GM13977 (cell line): ENCODE measurements at places on chromosomes 3 and 15.
A peak's percentile ranks its signal among the peaks of the same experiment; 100 is the strongest.

- DNase-seq = peak; percentile 9
These were observed 1.2 kb upstream of the DAZL start for GRCh38 chr3:16606398-16606797.

DNA sequence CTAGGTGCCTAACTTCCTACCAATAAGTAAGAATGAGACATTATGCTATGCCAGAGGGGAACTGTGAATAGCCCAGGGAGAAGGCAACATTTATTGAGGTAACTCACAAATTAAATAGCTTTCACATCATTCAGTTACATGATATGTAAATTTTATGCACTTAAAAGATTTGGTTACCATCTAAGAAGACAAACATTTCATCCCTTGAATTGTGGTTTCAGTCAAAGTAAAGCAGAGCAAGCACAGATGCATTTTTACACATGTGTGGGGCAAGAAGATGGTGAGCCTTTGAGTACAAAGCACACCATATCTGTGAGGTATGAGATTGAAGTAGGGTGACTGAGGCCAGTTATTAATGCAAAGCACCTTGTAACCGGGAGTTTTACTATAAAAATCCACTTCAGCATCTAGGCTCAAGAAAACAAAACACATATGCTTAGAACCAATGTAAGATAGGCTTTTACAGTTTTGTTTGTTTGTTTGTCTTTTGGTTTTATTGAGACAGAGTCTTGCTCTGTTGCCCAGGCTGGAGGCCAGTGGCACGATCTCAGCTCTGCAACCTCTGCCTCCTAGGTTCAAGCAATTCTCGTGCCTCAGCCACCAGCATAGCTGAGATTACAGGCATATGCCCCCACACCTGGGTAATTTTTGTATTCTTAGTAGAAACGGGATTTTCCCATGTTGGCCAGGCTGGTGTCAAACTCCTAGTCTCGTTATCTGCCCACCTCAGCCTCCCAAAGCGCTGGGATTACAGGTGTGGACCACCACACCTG is 3.5 kb downstream of the PLSCR2 start:
- no peak for DNase-seq

- DNase-seq = no peak
These were observed 16.4 kb downstream of the PXYLP1 start for GRCh38 chr3:141248064-141248463.

DNA sequence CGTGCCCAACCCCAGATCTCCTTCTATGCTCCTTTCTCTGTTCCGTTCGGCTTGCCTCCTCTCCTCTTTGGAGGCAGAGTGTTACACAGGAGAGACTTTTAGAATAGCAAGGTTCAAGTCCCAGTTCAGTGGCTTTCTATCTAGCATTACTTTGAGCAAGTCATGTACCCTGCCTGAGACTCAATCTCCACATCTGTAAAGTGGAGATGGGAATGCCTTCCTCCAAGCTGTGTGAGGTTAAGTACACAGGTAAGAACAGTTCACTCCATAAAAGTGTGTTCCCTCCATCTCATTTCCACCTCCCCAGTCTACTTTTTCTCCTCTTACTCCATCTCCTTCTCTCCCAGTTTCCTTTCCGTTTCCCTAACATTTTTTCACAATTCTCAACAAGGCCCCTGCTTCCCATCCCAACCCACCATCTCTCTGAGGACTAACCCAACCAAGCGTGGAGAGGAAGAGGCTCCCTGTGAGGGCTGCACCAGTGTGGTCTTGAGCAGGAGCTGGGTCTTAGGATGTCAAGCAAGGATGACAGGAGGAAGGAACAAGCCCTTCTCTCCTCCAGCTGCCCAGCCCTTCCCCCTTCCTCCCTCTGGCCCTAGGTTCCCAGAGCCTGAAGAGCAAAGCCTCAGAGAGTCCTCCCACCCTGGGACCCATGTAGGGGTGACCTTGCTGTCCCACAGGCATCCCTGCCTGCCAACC is 6.4 kb downstream of the ATP8B4 start:
- DNase-seq = no peak

DNA sequence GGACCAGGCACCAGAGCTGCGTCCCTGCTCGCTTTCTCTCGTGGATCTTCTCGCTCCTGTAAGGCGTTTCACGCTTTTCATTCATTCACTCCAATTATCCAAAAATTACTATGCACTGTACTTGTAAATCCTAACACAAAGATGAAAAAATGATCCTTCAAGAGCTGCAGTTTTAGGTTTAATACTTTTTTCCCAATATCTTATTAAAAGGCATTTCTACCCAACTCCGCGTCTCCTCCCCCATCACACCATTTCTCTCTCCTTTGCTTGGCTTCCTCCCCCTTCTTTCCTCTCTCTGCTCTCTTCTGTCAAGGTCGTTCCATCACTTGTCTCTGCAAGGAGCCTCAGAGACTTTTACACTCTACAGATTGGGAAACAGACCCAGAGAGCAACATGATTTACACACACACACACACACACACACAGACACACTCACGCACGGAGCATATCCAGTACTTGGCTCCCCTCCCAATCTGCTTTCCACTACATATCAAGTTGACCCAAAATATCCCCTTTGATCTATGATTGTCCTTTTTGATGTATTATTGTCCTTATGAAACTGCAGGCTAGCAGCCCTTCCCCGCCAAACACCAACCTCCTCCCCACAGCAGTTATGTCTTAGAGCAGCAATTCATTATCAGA is 479 bp upstream of the CLDN1 start:
- no peak for DNase-seq

GRCh38 chr3:157573281-157573680 is 70.1 kb upstream of the VEPH1 start:
- DNase-seq = no peak
